ENCODE measurements at places on chromosomes 13 and 19. TPM values are rescaled to one million over a fixed set of nuclear protein-coding genes. Genes with fewer than 3 reads are reported as not detected.

KLK6 gene
- 0.20 TPM for total RNA-seq

TTC9B gene
- total RNA-seq, result 0.61 TPM

IPO5 gene
- total RNA-seq, result 80.9 TPM

USF2 gene
- 111 TPM for total RNA-seq

NLRP4 gene
- total RNA-seq, result not detected

ZNF90 gene
- not detected for total RNA-seq

CGB1 gene
- not detected for total RNA-seq

ADGRE3 gene
- total RNA-seq, result not detected

ZNF93 gene
- not detected for total RNA-seq
